ENCODE measurements at places on chromosomes 7 and 10.

- DNase-seq = peak; percentile 57
Observed at GRCh38 chr10:75408911-75409885, 7.6 kb upstream of the ZNF503 start.

DNA sequence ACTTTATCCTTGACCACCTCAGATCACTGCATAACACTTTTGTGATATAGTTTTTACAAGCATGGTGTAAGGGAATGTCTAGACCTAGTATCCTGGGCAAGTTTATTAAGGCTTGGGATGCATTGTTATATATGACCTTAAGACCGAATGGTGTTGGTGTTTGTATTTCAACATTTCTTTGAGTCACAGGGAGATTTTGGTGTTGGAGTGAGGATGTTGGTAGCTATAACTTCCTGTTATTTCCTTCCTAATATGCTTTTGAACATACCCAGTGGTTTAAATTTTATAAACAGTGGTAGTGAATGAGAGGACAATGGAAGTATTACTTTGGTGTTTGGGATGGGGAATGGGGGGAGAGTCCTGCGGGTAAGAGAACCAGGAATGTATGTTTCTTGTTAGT lies 2.6 kb downstream of the EXOC4 start:
- no peak for DNase-seq

DNA sequence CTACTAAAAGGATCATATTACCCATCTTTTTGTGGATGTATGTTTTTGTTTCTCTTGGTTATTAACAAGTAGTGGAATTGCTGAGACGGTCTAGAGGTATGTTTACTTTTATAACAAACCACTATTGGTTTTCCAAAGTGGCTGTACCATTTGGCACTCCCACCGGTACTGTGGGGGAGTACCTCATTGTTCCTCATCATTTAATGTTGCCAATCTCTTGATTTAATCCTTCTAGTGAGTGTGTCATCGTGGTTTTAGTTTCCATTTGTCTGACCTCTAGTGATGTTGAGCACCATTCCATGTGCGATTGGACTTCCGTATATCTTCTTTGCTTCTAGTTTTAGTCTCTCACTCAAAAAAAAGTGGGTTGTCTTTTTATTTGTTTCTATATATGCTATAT lies 50.4 kb downstream of the RBM33 start:
- DNase-seq = no peak

- no peak for DNase-seq
Observed at GRCh38 chr7:114084472-114085312, 165.9 kb upstream of the PPP1R3A start.

- DNase-seq = peak; percentile 30
Observed at GRCh38 chr10:86644152-86644793, 10.1 kb upstream of the OPN4 start.

DNA sequence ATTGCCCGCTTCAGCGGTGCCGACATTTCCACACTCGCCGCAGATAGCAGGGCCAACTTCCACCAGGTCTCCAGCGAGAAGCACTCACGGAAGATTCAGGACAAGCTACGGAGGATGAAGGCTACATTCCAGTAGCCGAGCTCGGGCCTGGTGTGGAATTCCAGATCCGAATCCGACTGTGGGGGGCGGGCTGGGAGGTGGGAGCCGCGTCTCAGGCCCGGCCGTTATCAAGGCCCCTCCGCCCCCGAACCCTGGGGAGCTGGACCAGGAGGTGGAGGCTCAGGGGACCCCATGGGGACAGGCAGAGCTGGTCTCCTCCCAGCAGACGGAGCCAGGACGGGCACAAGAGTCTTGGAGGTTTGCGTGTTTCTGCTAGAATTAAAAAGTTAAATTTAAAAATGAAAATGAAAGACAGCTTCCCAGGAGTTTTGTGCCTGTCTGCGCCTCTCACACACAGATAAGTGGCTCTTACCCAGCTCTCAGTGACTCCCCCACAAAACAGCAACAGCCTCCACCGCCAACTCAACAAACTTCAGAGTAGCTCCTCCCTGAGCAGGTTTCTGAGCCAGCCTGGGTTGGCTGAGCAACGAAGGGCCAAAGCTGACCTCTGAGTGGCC lies 5.2 kb upstream of the UTF1 start:
- DNase-seq = no peak

DNA sequence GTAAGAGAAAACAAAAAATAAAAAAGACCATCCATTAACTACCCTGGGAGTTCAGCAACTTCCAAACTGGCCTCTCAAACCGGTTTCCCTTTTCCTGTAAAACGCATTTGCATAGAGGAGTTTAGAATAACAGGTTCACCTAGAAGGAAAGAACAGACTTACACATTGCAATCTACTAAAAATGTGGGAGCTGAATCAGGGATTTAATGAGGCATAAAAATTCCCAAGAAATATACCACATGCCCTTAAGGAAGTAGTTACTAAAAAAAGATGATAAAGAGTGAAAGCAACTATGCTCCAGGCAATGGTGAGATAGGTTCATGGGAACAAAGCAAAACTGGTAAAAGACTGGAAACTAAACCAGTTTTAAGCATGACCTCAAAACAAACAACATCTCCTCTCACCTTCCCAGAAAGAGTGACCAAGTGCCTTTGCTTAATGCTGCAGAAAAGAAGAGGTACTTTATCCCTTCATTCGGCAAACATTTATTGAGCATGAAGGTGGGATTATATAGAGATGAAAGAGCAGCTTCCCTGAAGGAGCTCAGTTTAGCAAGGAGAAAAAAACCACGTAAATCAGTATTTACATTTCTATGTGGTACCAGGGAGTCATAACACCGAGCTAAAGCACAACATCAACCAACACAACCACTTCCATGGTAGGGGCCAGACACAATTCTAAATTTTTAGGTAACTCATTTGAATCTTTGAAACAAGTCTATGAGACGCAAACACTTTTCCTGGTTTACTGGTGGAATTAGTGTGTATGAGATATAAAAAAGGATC lies 152.8 kb downstream of the SGMS1 start:
- no peak for DNase-seq

DNA sequence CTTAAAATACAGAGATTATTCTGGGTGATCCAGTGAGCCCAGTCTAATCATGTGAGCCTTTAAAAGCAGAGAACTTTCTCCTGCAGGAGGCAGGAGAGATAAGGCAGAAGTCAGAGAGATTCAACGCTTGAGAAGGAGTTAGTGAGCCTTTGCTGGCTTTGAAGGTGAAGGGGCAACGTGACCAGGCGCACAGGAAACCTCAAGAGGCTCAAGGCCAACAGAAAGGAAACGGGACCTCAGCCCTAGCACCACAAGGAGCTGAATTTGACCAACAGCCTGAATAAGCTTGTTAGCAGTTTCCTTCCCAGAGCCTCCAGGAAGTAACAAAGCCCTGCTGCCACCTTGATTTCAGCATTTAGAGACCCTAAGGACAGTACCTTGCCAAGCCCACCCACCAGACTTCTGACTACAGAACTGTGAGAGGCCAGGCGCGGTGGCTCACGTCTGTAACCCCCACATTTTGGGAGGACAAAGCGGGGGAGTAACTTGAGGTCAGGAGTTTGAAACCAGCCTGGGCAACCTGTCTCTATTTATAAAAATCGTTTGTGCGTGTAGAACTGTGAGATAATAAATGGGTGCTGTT lies 87.3 kb upstream of the KAT6B start:
- DNase-seq = peak; percentile 36

GRCh38 chr7:90345595-90346335 lies 751 bp upstream of the GTPBP10 start:
- no peak for DNase-seq

- no peak for DNase-seq
Observed at GRCh38 chr7:69568266-69568665, 30.0 kb upstream of the AUTS2 start.

DNA sequence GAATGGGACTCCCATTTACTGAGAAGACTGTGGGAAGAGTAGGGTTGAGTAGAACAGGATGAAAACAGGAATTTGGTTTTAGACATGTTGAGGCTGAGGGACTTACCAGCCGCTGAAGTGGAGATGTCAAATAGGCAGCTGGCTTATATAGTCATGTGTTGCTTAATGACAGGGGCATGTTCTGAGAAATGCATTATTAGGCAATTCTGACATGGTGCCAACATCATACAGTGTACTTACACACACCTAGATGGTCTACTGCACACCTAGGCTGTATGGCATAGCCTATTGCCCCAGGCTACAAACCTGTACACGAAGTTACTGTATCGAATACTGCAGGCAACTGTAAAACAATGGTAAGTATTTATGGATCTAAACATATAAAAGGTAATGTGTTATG lies 17.5 kb downstream of the ARL3 start:
- no peak for DNase-seq

Measured in stimulated activated CD8-positive, alpha-beta memory T cell treated with anti-CD3 and anti-CD28 coated beads, Interleukin-4, amount 100 ng/mL, for 48 hours (primary cell).